ENCODE measurements at places on chromosomes 6 and 20.
A peak's percentile ranks its signal among the peaks of the same experiment; 100 is the strongest.

GRCh38 chr20:63587256-63587655 lies 13.2 kb upstream of the HELZ2 start:
- H3K27ac ChIP-seq: no peak overlapping the region
- no peak for DNase-seq
- H3K4me1 ChIP-seq: no peaks in the 10 kb centered on the region

GRCh38 chr6:92110403-92110802 lies 1309.0 kb downstream of the EPHA7 start:
- no peak for DNase-seq
- no peaks in the 10 kb centered on the region for H3K4me1 ChIP-seq

DNA sequence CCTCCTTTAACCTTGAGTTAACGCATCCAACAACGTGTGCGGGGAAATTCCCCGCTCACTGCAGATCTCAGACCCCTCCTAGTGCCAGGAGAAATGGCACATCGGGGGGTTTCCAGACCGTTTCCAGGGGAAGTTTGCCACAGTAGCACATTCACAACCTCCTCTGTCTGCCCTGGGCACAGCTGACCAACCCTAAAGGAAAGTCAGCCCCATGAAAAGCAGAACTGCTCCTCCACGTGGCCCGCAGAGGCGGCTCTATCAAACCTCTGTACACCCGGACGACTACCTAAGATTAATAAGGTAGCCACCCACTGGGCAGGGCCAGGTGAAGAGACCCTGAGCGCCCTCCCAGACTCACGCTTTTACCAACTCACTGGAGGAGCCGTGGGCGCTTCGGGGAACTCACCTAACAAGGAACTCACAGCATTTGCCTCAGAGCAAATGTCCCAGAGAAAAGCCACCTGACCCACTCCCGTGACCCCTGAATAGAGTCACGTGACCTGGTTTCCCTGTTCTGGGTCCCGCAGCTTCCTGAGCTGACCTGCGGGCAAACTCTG lies 93.1 kb downstream of the PRND start:
- no peak overlapping the region for H3K4me3 ChIP-seq
- H3K27ac ChIP-seq: no peak overlapping the region
- H3K36me3 ChIP-seq: peaks cover 2% of the 10 kb centered on the region
- H3K27me3 ChIP-seq: no peaks in the 10 kb centered on the region
- H3K4me1 ChIP-seq: peaks cover under 1% of the 10 kb centered on the region

DNA sequence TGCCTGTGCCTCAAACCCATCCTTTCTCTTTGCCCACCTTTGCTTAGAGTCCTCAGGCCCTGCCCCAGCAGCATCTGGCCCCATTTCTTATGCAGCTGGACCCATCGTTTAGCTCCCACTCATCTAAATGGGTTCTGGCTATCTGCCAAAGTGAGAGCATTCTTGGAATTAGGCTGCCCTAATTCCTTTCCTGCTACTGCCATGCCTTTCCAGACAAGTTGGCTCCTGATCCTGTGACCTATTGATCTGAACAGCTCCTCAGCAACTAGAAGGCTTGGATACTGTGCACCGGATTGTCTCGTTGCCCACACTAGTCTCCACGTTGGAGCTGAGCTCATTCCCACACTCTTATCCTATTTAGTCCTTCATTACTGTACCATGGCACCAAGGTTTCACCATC lies 22.9 kb downstream of the DZANK1 start:
- no peak overlapping the region for H3K4me3 ChIP-seq
- no peaks in the 10 kb centered on the region for H3K4me1 ChIP-seq
- no peaks in the 10 kb centered on the region for H3K27me3 ChIP-seq
- no peak for DNase-seq
- H3K36me3 ChIP-seq: peaks cover 3% of the 10 kb centered on the region

- H3K36me3 ChIP-seq: no peaks in the 10 kb centered on the region
- no peaks in the 10 kb centered on the region for H3K4me1 ChIP-seq
- no peaks in the 10 kb centered on the region for H3K27me3 ChIP-seq
- no peak overlapping the region for H3K4me3 ChIP-seq
Measured at GRCh38 chr6:47057830-47058540, 15.9 kb upstream of the ADGRF1 start.

DNA sequence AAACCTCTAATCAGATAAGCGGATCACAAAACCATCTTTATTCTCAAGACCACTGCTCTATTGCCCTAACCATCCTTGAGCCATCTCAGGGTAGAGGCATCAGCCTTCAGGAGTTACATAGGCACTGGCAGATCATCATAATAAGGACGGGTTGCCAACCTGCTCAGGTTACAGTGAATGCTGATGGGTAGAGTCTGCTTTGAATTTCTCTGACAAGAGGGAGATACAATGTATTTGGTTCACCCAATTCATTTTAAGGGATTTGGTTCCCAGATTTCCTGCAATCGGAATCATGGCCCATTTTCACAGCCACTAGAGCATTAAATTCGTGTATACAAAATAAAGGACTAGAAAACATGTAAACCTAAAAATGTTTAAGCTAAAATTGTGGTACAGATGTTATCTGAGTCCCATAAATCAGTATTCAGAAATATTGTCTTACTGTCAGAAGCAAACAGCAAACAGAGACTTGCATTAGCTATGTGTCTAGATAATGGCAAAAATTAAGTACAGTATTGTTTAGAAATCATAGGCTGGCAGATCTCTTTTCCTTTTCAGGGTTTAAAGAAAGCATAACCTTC lies 41.9 kb upstream of the TMEM170B start:
- no peaks in the 10 kb centered on the region for H3K27me3 ChIP-seq
- H3K36me3 ChIP-seq: no peaks in the 10 kb centered on the region
- H3K4me3 ChIP-seq: no peak overlapping the region
- peaks cover 4% of the 10 kb centered on the region for H3K4me1 ChIP-seq

DNA sequence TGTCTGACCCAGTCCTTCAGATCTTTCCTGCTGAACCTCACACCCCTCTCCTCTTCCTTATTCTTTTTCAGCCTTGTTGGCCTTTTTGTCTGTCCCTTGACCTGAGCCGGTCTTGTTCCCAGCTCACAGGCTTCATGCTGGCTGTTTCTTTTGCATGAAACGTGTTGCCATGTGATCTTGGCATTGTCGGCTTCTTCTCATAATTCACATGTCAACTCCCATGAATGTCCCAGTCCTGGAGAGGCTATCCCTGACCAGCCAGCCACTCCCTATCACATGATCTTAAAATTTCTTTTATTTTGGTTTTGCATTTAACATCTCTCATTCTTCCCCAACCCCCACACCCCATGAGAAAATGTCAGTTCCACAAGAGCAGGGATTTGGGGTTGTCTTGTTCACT lies 131.2 kb upstream of the TSHZ2 start:
- no peak overlapping the region for H3K4me3 ChIP-seq
- H3K27me3 ChIP-seq: no peaks in the 10 kb centered on the region
- H3K36me3 ChIP-seq: no peaks in the 10 kb centered on the region

DNA sequence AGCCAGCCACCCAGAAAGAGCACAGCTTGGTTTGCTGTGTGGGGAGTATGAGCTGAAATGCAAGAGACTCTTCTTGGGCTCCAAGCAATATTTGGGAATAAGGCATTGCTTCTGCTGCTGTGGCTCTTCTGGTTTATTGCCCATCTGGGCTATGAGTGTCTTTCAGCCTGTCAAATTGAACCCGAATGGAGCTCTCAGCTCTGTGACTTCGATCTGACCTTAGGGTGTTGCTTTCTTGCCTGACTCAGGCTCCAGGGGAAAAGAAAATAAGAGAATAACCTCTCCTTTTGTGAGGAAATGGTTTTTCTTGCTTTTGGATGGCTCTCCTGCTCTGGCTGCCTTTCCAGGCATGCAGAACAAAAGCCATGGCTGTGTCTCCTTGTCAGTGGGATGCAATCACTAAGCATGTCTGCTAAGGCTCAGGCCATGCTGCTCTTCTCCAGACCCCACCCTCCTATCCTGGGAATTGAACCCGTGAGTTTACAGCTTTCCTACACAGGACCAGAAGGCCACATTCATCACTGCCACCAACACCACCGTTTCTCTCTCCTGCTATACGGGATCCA lies 169.4 kb upstream of the JAG1 start:
- no peaks in the 10 kb centered on the region for H3K4me1 ChIP-seq
- H3K4me3 ChIP-seq: no peak overlapping the region
- H3K27ac ChIP-seq: no peak overlapping the region
- no peaks in the 10 kb centered on the region for H3K27me3 ChIP-seq
- DNase-seq: no peak

- no peak for DNase-seq
- no peak overlapping the region for H3K27ac ChIP-seq
- peaks cover 48% of the 10 kb centered on the region for H3K36me3 ChIP-seq
- H3K4me3 ChIP-seq: peak overlapping the region; percentile 99
Measured at GRCh38 chr6:143844006-143844405, 868 bp downstream of the LTV1 start.

- H3K4me1 ChIP-seq: peaks cover 21% of the 10 kb centered on the region
- no peak for DNase-seq
- peak overlapping the region; percentile 63 for H3K27ac ChIP-seq
Measured at GRCh38 chr6:144263786-144264185, 21.3 kb upstream of the UTRN start.

GRCh38 chr20:37347347-37347823 lies 1.4 kb downstream of the SRC start:
- H3K4me1 ChIP-seq: peaks cover 5% of the 10 kb centered on the region
- H3K36me3 ChIP-seq: peaks cover 30% of the 10 kb centered on the region
- DNase-seq: no peak
- no peak overlapping the region for H3K4me3 ChIP-seq
- no peak overlapping the region for H3K27ac ChIP-seq

DNA sequence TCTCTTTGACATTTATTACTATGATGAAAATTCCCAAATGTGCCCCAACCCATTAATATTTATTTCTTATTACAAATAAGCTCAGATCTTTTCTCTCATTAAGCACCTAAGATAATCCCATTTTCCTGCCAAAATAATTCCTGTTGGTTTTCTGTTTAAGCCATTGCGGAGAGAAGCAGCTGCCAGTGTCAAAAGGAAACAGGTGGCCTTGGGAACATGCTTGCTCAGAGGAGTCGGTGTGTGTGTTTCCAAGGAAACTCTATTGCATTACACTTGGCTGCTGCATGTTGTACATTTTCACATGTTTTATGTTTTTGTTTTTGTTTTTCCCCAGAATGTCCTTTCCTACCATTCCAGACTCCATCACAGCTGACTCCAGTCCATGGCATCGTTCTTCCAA lies 56.4 kb downstream of the CD24 start:
- no peak for DNase-seq
- H3K4me3 ChIP-seq: no peak overlapping the region
- H3K27ac ChIP-seq: no peak overlapping the region
- H3K27me3 ChIP-seq: no peaks in the 10 kb centered on the region

- H3K27ac ChIP-seq: peak overlapping the region; percentile 89
- H3K4me3 ChIP-seq: peak overlapping the region; percentile 42
- H3K36me3 ChIP-seq: no peaks in the 10 kb centered on the region
- no peaks in the 10 kb centered on the region for H3K27me3 ChIP-seq
- peak; percentile 87 for DNase-seq
Measured at GRCh38 chr6:28542440-28543296, 17.0 kb downstream of the GPX5 start.

- H3K4me1 ChIP-seq: no peaks in the 10 kb centered on the region
- H3K4me3 ChIP-seq: peak overlapping the region; percentile 20
- H3K36me3 ChIP-seq: no peaks in the 10 kb centered on the region
- no peaks in the 10 kb centered on the region for H3K27me3 ChIP-seq
- no peak overlapping the region for H3K27ac ChIP-seq
Measured at GRCh38 chr6:48994811-48995210, 468.2 kb downstream of the MMUT start.

GRCh38 chr6:126923807-126924206 lies 194.7 kb upstream of the RSPO3 start:
- no peak overlapping the region for H3K27ac ChIP-seq
- H3K27me3 ChIP-seq: no peaks in the 10 kb centered on the region
- no peak for DNase-seq
- no peaks in the 10 kb centered on the region for H3K36me3 ChIP-seq

DNA sequence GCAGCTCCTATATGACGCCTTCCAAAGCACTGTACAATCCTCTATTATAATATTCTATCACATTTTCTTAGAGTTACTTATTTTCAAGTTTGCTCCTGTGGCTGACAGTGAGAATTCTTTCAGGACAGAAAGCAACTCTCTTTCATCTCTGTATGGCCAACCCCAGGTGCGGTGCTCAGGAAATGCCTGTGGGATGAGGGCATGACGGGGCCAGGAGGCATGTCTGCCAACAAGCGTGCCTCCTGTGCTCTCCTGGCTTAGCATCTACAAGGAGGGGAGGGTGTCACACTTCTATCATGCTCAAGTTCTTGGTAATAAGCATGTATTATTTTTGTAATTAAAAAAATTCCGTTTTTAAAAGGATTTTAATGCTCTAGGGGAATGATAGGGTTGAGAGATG lies 11.4 kb downstream of the MRPL14 start:
- peaks cover 2% of the 10 kb centered on the region for H3K4me1 ChIP-seq
- peaks cover 72% of the 10 kb centered on the region for H3K36me3 ChIP-seq
- DNase-seq: no peak

- DNase-seq: no peak
- no peaks in the 10 kb centered on the region for H3K4me1 ChIP-seq
- no peaks in the 10 kb centered on the region for H3K27me3 ChIP-seq
Measured at GRCh38 chr6:13046084-13046483, 282.3 kb downstream of the TBC1D7 start.

DNA sequence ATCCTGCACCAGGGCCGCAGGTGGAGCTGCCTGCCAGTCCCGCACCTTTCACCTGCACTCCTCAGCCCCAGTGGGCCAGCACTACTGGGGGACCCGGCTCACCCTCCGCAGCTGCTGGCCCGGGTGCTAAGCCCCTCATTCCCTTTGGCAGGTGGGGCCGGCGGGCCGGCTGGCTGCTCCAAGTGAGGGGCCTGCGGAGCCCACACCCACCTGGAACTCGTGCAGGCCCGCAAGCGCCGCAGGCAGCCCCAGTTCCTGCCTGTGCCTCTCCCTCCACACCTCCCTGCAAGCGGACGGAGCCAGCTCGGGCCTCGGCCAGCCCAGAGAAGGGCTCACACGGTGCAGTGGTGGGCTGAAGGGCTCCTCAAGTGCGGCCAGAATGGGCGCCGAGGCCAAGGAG lies 199.0 kb upstream of the HS3ST5 start:
- H3K4me1 ChIP-seq: no peaks in the 10 kb centered on the region
- no peaks in the 10 kb centered on the region for H3K36me3 ChIP-seq
- no peak overlapping the region for H3K4me3 ChIP-seq
- H3K27me3 ChIP-seq: no peaks in the 10 kb centered on the region

DNA sequence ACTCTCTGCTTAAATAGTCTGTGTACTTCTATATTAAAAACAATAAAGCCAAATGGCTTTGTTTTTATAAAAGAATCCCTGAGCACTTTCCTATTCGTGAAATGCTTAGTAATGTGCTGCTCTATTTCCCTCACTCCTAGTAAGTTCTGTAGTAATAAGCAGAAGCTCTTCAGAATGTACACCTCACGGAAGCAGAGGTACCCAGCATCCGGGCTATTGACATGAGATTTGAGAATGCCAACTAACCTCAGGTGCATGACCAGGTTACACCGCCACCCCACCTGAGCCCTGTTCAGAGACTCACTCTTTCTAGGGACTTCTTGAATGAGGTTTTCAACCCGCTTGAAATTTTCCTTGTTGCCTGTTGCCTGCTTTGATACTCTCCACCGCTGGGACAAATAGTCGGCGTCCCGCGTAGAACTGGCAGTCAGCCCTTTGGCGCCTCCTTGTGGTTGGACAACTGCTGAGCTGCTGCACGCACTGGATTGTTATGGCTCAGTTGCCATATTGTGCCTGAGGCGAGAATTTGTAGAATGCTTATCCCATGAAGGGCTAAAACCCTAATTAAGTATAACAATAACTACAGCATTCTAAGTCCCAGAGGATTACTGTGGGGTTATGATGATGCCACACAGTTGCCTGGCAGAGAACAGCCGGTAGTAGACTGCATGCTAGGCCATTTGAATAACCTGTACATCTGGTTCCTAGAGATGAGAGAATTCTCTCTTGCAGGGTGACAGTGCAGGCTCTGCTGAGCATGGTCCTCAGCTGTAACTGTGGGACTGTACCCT lies 95.4 kb downstream of the KHDC1L start:
- DNase-seq: peak; percentile 78
- no peak overlapping the region for H3K27ac ChIP-seq
- no peaks in the 10 kb centered on the region for H3K27me3 ChIP-seq
- H3K4me1 ChIP-seq: no peaks in the 10 kb centered on the region
- no peaks in the 10 kb centered on the region for H3K36me3 ChIP-seq
- no peak overlapping the region for H3K4me3 ChIP-seq
